Esophagus squamous epithelium (tissue), 5 donors: ENCODE measurements at places on chromosomes 12 and 14.

- no peak for DNase-seq
Observed at GRCh38 chr14:56660677-56661389, 81.2 kb downstream of the TMEM260 start.

GRCh38 chr12:47725091-47725772 lies at the start of gene ENDOU:
Gene ENDOU (minus strand): TSS chr12:47725490. CDS start chr12:47725413, 77 bp downstream.
- no peak for DNase-seq

- DNase-seq = no peak
Observed at GRCh38 chr12:49880756-49881414, 22.8 kb downstream of the FAIM2 start.

GRCh38 chr12:113537751-113538087 lies 66.0 kb upstream of the LHX5 start:
- no peak for DNase-seq

- no peak for DNase-seq
Observed at GRCh38 chr12:16622338-16622737, 16.4 kb upstream of the LMO3 start.

- DNase-seq = no peak
Observed at GRCh38 chr12:5748027-5748426, 197.0 kb downstream of the ANO2 start.
